Chondrocyte (in vitro differentiated cells): ENCODE measurements at places on chromosomes 4 and X.

- DNase-seq = no peak
Observed at GRCh38 chr4:87916626-87917025, 58.9 kb upstream of the SPP1 start.

- DNase-seq = no peak
Observed at GRCh38 chr4:38590046-38590445, 74.0 kb upstream of the KLF3 start.

DNA sequence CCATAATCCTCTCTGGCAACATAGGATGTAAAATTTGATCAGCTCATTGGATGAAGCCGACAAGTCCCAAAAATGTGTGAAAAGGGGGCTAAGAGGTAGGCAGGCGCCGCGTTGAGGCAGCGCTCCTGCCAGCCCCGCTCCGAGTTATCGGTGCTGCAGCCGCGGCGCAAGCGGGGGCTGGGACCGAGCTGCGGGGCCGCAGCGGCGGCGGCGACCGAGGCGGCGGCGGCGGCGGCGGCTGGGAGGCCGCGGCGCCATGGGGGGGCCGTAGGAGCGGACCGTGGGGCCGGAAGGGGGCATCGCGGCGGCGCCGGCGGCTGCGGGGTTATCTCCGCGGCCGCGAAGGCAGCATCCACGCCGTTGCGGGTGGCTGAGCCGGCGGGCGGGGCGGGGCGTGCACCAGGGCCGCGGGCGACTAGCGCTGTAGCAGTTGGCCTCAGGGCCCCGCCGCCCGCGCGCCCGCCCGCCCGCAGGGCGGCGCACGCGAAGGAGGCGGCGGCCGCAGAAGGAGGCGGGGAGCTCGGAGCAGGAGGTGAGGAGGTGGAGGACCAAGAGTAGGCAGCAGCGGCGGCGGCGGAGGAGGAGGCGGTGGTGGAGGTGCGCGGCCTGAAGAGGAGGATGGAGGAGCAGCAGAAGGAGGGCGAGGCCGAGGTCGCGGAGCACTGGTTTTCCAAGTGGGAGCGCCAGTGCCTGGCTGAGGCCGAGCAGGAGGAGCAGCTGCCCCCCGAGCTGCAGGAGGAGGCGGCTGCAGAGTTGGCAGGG lies 126.0 kb upstream of the CXorf66 start:
- DNase-seq = peak; percentile 90

DNA sequence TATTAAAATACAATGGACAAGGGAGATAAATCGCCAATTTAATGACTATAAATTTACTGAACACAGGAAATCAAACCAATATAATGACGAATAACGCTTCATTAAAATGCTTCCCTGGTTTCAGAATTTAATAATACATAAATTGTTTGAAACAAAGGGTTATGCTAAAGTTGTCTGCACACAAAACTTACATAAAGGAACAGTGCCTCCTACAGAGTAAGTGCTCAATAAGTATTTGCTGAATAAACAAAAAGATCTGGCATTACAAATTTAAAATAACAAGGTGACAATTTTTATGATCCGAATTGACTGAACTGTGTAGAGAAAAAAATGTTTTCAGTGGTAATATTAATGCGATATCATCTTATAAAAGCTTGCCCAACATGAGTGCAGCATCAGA lies 69.6 kb downstream of the NOCT start:
- DNase-seq = no peak

DNA sequence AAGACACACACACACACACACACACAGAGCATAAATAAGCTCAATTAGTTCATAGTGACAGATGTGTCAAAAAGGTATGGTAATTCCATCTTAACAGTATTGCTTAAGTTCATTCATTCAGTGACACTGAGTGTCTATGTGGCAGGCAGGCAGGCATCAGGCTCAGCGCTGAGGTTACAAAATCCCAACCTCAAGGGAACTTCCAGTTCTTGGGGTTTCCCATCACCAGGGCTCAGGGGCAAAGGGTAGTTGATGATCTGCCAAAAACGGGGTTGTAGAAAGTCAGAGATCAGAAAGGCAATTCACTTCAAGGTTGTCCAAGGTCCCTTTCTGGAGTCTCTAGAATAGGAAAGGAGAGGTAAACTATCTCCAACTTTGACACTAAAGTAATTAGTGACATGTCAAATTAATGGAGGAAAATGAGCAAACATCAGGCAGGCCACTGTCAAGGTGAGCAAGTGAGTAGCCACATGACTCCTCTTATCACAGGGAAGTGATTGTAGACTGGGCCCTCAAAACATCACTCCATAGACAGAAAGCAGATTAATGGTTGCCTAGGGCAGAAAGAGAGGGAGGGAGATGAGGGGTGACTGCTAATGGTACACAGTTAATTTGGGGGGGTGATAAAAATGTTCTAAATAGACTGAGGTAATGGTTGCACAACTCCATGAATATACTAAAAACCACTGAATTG lies 41.8 kb downstream of the GPC4 start:
- DNase-seq = no peak

GRCh38 chr4:140222171-140222570 lies 68.2 kb upstream of the MAML3 start:
- DNase-seq = no peak

- DNase-seq = no peak
Observed at GRCh38 chr4:17809667-17810066, 890 bp downstream of the DCAF16 start.

DNA sequence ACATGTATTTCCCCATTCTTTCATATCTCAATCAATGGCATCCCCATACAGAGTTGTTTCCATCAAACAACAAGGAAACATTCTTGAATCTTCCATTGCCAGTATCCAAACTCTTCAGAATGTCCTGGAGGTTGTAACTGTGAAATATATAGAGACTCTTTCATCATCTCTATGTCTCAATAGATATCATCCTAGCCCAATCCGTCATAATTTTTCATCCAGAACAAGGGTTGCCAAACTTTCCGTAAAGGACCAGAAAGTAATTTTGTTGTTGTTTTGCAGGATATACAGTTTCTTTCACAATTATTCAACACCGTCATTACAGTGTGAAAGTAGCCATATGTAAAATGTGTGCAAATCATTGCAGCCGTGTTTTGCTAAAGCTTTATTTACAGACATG lies 15.2 kb upstream of the CXCL6 start:
- DNase-seq = no peak

GRCh38 chr4:18540349-18540748 lies 518.8 kb upstream of the LCORL start:
- no peak for DNase-seq

DNA sequence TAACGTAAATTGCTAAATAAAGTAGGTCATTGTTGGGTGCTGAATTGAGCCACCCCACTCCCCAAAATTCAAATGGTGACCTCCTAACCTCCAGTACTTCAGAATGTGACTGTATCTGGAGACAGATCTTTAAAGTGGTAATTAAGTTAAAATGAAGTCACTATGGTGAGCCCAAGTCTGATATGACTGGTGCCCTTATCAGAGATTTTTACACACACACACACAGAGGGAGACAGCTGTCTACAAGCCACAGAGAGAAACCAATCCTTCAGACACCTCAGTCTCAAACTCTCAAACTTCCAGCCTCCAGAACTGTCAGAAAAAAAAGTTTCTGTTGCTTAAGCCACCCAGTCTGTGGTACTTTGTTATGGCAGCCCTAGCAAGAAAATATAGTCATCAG lies 879.2 kb upstream of the INTU start:
- DNase-seq = no peak

DNA sequence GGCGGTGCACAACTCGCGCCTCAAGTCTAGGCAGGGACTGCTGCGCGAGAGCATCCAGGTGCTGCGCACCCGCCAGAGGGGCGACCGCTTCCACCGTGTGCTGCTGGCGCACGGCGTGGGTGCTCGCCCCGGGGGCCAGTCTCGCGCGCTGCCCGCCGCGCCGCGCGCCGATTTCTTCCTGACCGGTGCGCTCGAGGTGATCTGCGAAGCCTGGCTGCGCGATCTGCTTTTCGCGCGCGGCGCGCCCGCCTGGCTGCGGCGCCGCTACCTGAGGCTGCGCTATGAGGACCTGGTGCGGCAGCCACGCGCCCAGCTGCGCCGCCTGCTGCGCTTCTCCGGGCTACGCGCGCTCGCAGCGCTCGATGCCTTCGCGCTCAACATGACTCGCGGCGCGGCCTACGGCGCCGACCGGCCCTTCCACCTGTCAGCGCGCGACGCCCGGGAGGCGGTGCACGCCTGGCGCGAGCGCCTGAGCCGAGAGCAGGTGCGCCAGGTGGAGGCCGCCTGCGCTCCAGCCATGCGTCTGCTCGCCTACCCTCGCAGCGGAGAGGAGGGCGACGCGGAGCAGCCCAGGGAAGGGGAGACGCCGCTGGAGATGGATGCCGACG lies 1.3 kb downstream of the CHST7 start:
- DNase-seq = no peak

DNA sequence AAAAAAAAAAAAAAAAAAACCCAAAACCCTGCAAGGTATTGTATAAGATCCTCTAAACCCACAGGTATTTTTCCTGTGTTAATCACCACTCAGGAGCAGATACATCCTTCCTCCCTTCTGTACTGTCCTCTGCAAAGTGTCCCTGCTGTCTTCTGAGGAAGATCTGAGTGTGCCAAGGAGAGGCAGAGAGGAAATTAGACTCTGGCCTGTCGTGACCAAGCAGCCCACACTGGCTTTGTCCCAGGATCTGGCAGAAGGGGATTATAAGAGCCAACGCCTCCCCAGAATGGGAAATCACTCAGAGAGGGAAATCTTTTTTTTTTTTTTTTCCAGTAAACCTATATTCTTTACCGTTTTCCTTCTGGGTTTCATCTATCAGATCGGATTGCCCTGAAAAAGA lies 39.6 kb downstream of the PTCHD1 start:
- no peak for DNase-seq

GRCh38 chr4:186726426-186727168 lies 2.9 kb upstream of the FAT1 start:
- DNase-seq = no peak

DNA sequence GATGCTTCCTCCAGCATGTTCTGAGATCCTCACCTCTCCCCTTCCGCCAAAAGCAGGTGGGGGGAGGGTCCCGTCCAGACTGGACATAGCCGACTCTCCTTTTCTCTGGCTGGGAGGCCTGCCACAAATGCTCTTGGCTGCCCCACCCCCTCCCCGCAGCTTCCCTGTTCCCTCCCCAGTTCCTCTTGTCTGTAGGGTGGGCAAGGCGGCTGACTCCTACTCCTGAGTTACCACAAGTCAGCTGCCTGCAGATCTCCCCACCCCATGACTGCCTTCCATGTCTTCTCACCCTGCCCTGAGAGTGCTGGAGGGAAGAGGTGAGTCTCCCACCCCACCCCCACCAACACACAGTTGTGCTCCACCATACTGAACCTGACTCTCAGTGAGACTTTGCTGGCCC lies 2.9 kb downstream of the ATP6AP1 start:
- no peak for DNase-seq

GRCh38 chrX:63349307-63349706 lies 1.8 kb downstream of the SPIN4 start:
- no peak for DNase-seq

DNA sequence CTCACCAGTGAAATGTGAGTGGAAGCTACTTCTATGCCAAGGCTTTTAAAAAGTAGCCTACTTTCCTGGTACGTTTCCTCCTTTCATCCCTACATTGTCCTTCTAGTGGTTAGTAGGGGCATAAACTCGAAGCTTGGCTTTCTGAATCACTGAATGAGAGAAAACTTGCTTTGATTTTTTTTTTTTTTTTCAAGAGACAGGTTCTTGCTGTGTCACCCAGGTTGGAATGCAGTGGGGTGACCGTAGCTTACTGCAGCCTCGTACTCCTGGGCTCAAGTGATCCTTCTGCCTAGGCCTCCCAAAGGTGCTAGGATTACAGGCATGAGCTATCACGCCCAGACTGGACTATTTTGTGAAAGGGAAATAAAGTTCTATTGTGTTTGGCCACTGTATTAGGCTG lies 89.1 kb upstream of the IGFBP7 start:
- no peak for DNase-seq

GRCh38 chr4:140054861-140055260 lies 99.1 kb downstream of the MAML3 start:
- DNase-seq = no peak

- no peak for DNase-seq
Observed at GRCh38 chr4:182188622-182189021, 54.6 kb upstream of the TENM3 start.

DNA sequence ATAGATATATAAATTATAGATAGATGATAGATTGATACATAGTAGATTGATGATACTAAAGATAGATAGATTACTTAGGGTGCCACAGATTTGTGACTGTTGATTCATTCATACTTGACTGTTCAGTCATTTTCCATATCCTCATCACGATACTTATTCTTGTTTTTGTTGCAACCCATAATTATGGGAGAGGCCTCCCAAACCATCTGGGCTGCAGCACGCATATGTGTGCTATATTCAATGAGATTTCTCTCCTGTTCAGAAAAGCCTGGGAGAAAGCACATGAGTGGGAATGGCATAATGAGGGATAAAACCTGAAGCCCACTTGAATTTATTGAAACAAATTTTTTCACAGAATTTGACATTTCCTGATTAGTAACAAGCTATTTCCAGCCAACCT lies 346.4 kb upstream of the PRKX start:
- no peak for DNase-seq

DNA sequence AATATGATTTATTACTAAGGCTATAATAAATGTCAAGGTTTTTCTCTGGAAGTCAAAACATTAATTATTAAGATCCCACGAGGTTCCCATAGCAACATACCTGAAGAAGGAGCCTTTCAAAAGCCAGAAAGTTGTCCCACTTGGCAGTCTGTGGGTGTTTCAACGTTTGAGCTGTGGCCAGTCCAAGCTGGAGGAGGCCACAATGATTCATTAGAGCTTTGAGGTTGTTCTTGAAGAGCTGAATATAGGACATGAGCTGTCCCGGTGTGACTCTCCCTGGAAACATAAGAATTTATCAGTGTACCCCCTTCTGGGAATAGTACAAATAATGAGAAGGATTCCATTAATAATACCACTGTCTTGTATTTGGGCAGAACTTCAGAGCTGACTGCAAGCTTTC lies 92.1 kb downstream of the SCFD2 start:
- DNase-seq = no peak

DNA sequence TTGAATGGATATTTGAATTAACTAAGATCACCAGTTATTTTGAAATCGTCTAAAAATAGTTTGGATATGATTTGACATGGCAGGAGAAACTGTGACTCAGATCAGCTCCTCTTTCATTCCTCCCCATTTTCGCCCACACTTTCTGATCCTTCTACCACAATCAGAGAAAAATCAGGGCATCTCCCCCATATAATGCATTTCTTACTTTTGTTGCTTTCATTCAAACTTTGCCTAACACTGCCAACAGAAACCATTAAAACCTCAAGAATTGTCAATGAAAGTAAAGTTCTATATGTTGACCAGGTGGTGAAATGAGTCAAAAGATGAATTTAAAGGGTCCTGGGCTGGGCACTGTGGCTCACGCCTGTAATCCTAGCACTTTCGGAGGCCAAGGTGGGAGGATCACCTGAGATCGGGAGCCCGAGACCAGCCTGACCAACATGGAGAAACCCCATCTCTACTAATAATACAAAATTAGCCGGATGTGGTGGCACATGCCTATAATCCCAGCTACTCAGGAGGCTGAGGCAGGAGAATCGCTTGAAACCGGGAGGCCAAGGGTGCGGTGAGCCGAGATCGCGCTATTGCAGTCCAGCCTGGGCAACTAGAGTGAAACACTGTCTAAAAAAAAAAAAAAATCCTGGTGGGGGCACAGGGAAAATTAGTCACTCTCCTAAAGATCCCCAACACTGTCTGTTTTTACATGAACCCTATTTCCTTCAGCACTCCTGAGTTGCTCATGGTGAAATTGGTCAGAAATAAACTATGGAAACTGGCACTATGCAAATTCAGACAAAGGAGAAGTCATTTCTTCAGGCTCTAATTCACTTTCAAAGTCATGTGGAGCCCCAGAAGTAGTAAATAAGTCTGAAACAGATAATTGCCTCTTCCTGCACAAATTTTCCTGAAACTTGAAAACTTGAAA lies 122.8 kb upstream of the NOCT start:
- no peak for DNase-seq

GRCh38 chrX:1754077-1754476 lies 139.2 kb downstream of the ASMT start:
- DNase-seq = no peak
